Melanocyte of skin (primary cell): ENCODE measurements at places on chromosomes 12 and 14. TPM values are rescaled to one million over a fixed set of nuclear protein-coding genes. Genes with fewer than 3 reads are reported as not detected.

Gene SOAT2
- not detected in 2 replicates for total RNA-seq

Gene ESRRB
- total RNA-seq, result 0.34 TPM in 1 of 2 replicates, not detected in the other

Gene INHBC
- total RNA-seq, result not detected in 2 replicates

Gene PARP2
- 13.9 and 18.6 TPM in 2 replicates for total RNA-seq

Gene GNB3
- 0.36 and 0.69 TPM in 2 replicates for total RNA-seq

Gene CLEC7A
- under 0.01 TPM in 2 replicates for total RNA-seq

Gene ARHGAP9
- not detected in 2 replicates for total RNA-seq

Gene CLEC4A
- total RNA-seq, result 0.31 TPM in 1 of 2 replicates, not detected in the other

Gene AMDHD1
- total RNA-seq, result 1.0 and 2.2 TPM in 2 replicates

Gene AQP2
- total RNA-seq, result not detected in 2 replicates

Gene B4GALNT1
- 1.9 and 4.7 TPM in 2 replicates for total RNA-seq
